ENCODE measurements at places on chromosomes 3 and 15. TPM values are rescaled to one million over a fixed set of nuclear protein-coding genes. Genes with fewer than 3 reads are reported as not detected.

The AHSG gene
- not detected for total RNA-seq

The KBTBD8 gene
- not detected for total RNA-seq

The FAM3D gene
- total RNA-seq, result not detected

The PIGZ gene
- 12.7 TPM for total RNA-seq

The STARD5 gene
- total RNA-seq, result 0.35 TPM

The CLDN11 gene
- total RNA-seq, result 21.1 TPM

The ZNF385D gene
- 2.1 TPM for total RNA-seq

The IGSF11 gene
- 0.87 TPM for total RNA-seq

The KLHL6 gene
- not detected for total RNA-seq

The FBXL22 gene
- not detected for total RNA-seq

The SLC6A20 gene
- 0.10 TPM for total RNA-seq

The ENTPD3 gene
- total RNA-seq, result not detected

The PATL2 gene
- not detected for total RNA-seq

The CFAP20DC gene
- 8.3 TPM for total RNA-seq

The CHCHD4 gene
- 16.7 TPM for total RNA-seq

The NUSAP1 gene
- 177 TPM for total RNA-seq

The RAD51 gene
- 22.3 TPM for total RNA-seq

The PLSCR5 gene
- total RNA-seq, result not detected

The BNC1 gene
- total RNA-seq, result not detected

The SETD5 gene
- total RNA-seq, result 30.7 TPM

The MORC1 gene
- total RNA-seq, result not detected

The CCR1 gene
- total RNA-seq, result not detected

The ISLR gene
- total RNA-seq, result not detected

The TMCC1 gene
- total RNA-seq, result 5.9 TPM

The MYH15 gene
- not detected for total RNA-seq

The HHATL gene
- total RNA-seq, result not detected

The CNTN4 gene
- total RNA-seq, result 1.8 TPM

The FETUB gene
- not detected for total RNA-seq

The IQCF5 gene
- not detected for total RNA-seq

The RPSA gene
- 1,136 TPM for total RNA-seq

The CSPG5 gene
- 12.5 TPM for total RNA-seq

The BSN gene
- not detected for total RNA-seq

The VEPH1 gene
- total RNA-seq, result 79.0 TPM

The PTH1R gene
- total RNA-seq, result 3.1 TPM

Measured in Caki2 (cell line).